ENCODE measurements at places on chromosomes 3 and 15.

DNA sequence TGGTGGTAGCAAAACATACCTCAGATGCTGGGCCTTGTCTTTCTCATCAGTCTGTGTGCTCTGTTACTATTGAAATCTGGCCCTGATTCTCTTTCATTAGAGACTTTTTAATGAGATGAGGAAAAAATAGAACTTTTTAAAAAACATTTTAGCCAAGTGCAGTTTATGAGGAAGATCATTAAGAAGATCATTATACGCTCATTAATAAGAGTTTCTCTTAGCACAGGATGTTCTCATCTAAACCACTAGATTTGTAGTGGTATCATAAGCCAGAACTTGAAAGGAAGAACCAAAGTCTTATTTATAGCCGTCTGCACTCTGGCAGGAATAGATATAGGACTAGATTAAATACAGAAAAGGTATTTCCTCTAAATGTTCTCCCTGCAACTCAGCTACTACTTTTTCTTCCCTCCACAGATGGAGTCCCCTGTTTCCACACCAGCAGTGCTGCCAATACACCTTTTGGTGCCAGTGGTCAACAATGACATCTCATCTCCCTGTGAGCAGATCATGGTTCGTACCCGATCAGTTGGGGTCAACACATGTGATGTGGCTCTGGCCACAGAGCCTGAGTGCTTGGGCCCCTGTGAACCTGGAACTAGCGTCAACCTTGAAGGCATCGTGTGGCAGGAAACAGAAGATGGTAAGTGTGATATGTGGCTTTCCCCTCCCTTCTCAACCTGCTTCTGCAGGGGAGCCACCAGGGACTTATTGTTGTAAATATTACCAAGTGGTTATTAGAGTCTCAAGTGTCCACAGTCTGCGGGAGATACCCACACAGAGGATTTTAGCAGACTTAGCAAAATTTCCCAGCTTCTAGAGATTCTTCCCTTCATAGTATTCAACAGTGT, 152.8 kb downstream of the RBPMS2 start:
- DNase-seq, result no peak

DNA sequence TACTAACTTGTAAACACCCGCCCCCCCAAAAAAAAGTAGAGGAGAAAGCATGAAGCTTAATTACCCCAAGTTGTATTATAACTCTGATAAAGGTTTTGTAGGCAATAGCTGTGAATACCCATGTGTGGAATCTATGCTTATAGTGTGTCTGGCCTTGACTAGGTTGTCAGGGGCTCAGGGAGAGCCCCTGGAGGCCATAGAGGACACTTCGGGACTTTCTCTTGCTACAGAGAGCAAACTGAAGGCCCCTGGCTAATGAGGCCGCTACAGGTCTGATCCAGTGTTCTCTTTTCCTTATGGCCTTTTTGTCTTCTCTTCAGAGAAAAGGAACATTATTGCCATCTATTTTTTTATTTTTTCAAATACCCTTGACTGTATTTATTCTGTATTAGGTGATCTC, 19.1 kb upstream of the SCAANT1 start:
- no peak for DNase-seq

- DNase-seq, result no peak
These were observed 19.1 kb upstream of the KLF13 start for GRCh38 chr15:31307270-31308184.

DNA sequence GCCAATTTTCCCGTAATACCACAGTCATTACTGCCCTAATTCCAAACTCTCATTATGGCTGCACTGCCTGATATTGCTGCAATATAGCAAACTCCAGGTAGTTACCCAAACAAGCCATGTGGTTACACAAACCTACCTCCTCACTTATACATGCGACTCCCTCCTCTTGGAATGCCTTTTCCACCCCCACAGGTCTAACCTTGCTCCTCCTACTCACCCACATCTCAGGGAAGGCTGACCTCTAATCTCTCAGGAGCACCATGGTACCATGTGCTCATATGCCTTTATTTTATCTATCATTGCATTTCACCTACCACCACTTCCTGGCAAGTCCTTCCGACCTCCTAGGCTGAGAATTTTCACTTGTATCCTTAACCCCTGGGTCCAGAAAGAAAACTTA, 2.9 kb downstream of the RBPMS2 start:
- DNase-seq, result no peak

GRCh38 chr3:16448639-16449070, 64.8 kb downstream of the RFTN1 start:
- no peak for DNase-seq

Measured in hippocampal formation (tissue), 2 donors.